Caudate nucleus (tissue), 63 donors: ENCODE measurements at places on chromosomes 4 and X.

GRCh38 chr4:125389713-125390112 is 75.0 kb downstream of the FAT4 start:
- DNase-seq: no peak

GRCh38 chr4:142539796-142540482 is 306.2 kb downstream of the INPP4B start:
- no peak for DNase-seq

- no peak for DNase-seq
These were observed 54.1 kb upstream of the PRPS1 start for GRCh38 chrX:107574054-107574683.

- no peak for DNase-seq
These were observed 543.6 kb upstream of the FAM241A start for GRCh38 chr4:111601671-111602070.

DNA sequence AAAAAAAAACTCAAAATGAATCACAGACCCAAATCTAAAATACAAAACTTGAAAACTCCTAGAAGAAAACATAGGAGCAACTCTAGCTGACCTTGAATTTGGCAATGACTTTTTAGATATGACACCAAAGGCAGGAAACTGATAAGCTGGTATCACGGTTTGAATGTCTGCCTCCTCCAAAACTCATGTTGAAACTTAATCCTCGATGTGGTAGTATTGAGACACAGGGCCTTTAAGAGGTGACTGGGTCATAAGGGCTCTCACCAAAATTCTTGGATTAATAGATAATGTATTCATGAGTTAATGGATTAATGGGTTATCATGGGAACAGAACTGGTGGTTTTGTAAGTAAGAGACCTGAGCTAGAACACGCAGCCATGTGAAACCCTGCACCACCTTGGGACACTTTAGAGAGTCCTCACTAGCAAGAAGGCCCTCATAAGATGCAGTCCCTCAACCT is 40.5 kb downstream of the FRYL start:
- DNase-seq: no peak
